IMR-90 (cell line): ENCODE measurements at places on chromosomes 5 and 9.

- DNase-seq: no peak
These were observed 96.8 kb downstream of the OR2K2 start for GRCh38 chr9:111232997-111233790.

GRCh38 chr9:20442461-20443319, 179.6 kb downstream of the MLLT3 start:
- DNase-seq: no peak

GRCh38 chr5:170546282-170546681, 42.5 kb downstream of the KCNIP1 start:
- no peak for DNase-seq

- no peak for DNase-seq
These were observed 183.4 kb downstream of the TMEM38B start for GRCh38 chr9:105877721-105878120.

GRCh38 chr9:109110329-109111021, 9.3 kb downstream of the TMEM245 start:
- peak; percentile 80 for DNase-seq
